Activated T-helper 1 cell treated with Interleukin-2 at 50 U/mL for 16 hours (primary cell): ENCODE measurements at places on chromosomes 3 and 15.

DNA sequence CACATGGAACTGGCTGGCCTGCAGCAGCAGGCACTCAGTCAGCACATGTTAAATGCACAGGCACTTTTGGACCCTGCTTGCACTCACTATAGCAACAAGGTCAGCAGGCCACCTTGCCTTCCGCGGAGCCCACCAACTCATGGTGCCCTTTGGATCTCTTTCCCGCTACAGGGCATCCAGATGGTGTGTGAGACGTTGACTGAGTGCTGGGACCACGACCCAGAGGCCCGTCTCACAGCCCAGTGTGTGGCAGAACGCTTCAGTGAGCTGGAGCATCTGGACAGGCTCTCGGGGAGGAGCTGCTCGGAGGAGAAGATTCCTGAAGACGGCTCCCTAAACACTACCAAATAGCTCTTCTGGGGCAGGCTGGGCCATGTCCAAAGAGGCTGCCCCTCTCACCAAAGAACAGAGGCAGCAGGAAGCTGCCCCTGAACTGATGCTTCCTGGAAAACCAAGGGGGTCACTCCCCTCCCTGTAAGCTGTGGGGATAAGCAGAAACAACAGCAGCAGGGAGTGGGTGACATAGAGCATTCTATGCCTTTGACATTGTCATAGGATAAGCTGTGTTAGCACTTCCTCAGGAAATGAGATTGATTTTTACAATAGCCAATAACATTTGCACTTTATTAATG is 85.0 kb downstream of the TGFBR2 start:
- DNase-seq, result no peak

GRCh38 chr3:25064681-25065080 is 363.4 kb upstream of the RARB start:
- no peak for DNase-seq

- peak; percentile 15 for DNase-seq
Observed at GRCh38 chr15:41772720-41773331, 1.5 kb upstream of the MAPKBP1 start.

- no peak for DNase-seq
Observed at GRCh38 chr15:57263520-57263919, 112.8 kb upstream of the CGNL1 start.

- no peak for DNase-seq
Observed at GRCh38 chr15:38308797-38309196, 56.2 kb downstream of the SPRED1 start.

DNA sequence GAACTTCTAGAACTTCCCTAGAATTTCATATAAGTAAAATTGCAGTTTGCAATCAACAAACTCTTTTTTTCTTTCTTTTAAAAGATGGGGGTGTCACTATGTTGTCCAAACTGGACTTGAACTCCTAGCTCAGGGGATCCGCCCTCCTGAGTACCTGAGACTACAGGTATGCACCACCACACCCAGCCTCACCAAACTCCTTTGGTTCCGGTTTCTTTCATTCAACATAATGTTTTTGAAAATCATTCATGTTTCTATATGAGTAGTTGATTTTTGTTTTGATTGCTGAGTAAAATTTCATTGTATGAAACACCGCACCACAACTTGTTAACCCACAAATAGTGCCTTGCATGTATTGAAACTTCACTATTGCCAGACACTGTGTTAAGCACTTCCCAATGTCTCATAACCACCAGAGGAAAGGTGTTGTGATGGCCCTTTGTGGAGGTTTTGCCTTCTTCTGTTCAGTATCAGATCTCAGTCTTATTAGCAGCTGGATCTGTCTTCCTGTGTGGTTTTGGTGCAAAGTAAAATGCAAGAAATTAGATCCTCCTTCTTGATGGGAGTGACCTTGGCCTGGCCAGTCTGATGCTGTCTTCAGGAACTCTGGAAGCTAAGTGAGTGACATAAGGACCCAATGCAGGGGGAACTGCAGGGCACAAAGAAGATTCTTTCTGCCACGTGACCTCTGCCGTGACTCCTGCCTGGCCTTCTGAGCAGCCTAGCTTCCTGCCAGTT is 78.8 kb upstream of the UBE2E1 start:
- DNase-seq, result no peak

DNA sequence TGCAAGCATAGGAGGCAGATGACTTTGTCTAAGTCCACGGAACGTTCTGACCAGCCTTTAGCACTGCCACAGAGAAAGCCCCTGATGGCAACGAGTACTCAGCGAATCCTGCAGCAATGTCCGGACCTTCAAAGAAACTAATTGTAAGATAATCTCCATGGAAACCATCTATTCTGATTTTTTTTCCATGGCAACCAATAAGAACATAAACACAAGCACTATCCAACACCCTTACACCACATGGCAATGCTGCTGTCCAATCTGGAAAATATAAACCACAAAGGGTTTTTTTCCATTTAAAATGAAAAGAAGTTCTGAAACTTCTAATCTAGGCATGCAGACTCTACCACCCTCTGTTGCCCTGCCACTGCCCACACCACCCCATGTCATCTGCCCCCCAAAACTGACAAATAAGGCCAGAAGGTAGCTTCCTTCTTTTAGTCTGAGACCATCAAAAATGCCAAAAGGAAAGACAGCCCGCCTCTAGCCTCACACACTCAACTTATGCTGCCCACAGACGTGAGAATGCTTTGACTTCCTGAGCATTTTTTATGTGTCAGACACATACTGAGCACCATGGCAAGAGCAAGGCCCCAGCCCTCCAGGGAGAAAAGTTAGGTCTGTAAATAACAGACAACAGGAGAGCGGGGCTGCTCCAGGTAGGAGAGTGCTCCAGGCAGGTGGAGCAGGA is 44.5 kb downstream of the POC1A start:
- DNase-seq, result no peak

DNA sequence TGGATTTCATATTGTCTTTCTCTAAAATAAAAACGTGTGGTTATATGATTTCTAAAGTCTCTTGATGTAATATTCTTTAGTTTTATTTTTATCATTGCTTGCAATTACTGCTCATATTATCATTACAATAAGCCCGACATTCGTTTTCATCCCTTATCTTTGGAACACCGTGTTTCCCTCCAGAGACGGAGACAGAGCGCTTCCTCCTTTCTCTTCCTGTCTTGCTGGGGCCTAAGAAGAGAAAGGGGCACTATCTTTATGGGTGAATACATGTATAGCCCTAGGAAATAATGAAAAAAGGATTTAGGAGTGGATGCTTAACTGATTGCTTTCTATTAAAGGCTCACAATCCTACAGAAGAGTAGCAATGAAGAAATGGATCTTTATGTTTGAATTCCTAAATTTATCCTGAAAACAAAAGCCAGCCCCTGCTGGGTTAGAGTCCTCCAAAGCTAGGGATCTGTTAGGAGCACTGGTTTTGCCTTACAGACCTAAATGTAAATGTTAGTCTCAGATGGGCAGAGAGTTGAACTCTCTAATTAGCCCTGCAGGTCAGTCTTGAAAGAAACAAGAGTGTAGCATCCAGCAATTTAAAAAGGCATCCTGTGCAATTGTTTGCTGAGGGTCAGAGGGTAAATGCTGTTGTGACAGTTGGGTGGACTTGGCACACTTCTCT is 145.1 kb downstream of the TP63 start:
- DNase-seq, result no peak

DNA sequence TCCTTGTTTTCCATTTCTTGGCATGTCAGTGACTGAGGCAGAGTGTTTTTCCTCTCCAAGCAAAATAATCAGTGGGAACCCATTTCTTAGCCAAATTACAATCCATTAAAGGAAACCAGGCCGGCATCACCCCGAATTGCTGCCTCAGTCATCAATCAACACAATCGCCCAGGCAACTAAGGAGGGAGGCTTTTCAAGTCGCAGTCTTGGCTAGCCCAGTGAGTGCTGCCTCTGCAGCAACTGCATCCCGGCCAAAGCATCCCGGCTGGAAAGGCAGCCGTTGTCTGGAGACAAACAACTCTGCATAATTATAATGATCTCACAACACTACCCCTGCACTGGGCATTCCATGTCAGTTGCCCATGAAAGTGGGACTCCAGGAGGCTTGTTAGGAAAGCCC is 213.5 kb upstream of the PRICKLE2 start:
- DNase-seq, result no peak

- DNase-seq, result no peak
Observed at GRCh38 chr3:49121132-49121736, 611 bp upstream of the USP19 start.

DNA sequence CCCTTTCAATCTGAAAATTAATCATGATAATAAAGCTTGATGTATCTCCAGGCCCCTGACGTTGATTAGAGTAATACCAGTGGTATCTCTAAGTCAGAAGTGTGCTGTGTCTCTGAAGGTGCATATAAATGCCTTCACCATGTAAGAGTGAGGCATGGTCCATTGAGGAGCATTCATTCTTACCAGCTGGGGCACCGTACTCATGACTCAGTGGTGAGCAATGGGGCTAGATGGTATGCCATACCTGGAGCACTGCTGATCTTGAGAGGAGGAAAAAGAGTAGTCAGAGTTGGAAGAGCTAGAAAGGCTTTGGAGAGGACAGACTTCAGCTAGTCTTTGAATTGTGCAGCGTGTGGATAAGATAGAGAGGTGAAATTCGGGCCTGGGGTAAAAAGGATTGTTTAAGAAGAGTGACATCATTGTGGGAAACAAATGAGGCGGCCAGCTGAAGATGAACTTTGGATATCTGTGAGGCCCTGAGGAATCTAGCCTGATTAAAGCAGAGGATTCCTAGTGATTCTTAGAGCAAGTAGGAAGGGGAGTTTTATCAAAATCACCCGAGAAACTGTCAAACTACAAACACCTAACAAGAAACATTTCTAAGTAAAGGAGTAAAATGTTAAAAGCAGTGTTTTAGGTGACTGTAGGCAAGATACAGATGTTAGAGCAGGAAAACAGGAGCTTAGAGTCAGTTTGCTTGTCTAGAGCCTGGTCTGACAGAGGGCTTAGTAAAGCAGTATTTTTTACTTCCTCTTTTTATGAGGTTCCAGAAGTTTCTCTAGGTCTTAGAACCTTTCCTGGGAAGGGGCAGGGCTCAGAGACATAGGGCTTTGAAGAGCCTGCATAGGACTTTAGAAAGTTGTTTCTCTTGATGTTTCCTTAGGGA is 13.6 kb downstream of the TMOD3 start:
- DNase-seq, result no peak

DNA sequence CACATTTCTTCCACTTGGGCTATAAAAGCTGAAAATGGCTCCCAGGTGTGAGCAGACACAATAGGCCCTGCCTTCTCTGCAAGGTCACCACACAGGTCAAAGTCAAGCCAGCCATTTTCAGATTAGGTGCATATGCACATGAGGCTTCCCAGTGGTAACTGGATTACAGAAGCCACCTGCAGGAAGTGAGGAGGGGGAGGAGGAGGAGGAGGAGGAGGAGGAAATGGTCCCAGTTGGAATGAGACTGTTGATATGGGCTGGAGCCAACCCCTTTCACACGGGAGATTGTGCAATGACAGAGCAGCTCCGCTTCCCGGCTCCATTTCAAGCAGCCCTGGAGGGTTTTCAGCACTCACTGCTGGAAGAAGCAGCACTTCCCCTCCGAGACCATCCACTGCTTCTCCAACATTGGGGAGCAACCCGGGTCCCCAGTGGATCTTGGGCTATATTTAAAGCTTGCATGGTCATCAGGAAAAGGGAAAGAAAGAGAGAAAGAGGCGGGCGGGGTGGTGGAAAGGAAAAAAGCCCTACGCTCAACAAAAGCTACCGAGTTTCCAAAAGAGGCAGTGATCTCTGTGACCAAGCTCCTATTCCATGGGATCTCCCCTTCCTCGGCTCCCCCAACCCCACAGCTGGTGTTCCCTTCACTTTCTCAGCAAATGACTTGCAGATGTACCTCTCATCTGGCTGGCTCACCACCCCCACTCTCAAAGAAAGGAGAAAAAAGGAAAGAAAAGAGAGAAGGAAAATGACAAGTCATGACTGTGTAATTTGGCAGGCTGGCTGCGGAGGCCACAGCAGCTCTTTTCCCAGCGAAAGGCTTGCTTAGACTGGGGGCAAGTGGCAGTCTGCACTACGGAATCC is 58.3 kb downstream of the LRIG1 start:
- DNase-seq, result no peak

DNA sequence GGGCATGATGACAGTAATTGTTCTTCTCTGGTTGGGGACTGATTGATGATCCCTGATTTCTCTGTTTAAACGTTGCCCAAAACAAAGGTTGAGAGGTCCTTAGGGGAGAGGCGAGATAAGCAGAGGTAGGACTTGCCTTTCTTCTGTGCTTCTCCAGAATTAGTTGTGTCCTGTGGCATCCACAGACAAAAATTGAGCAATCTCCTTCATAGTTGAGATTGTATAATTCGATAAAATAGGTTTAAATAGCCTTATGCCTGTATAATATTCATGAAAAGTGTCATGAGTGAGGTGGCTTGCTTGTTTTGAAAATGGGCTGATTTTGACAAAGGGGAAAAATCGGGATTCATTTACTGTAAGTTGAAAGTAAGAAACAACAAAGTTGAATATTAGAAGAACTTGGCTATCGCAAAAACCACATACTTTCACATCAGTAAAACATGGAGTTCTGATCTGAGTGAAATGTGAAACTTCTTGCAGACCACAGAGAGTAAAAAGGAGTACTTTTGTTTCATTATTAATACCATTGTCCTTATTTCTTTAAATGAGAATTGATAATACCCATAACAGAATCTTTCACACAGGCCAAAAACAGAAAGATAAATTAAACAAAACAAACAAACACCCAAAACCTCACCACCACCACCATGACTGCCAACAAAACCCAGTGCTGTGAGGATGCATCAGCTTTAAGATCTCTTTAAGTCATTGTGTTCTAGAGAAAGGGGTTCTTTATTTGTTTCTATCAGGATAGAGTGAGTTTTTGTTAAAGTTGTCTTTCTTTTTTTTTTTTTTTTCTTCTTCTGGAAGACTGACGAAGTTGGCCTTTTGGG is 155.7 kb downstream of the LPP start:
- DNase-seq, result no peak

GRCh38 chr3:31523543-31523942 is 9.2 kb upstream of the STT3B start:
- no peak for DNase-seq

DNA sequence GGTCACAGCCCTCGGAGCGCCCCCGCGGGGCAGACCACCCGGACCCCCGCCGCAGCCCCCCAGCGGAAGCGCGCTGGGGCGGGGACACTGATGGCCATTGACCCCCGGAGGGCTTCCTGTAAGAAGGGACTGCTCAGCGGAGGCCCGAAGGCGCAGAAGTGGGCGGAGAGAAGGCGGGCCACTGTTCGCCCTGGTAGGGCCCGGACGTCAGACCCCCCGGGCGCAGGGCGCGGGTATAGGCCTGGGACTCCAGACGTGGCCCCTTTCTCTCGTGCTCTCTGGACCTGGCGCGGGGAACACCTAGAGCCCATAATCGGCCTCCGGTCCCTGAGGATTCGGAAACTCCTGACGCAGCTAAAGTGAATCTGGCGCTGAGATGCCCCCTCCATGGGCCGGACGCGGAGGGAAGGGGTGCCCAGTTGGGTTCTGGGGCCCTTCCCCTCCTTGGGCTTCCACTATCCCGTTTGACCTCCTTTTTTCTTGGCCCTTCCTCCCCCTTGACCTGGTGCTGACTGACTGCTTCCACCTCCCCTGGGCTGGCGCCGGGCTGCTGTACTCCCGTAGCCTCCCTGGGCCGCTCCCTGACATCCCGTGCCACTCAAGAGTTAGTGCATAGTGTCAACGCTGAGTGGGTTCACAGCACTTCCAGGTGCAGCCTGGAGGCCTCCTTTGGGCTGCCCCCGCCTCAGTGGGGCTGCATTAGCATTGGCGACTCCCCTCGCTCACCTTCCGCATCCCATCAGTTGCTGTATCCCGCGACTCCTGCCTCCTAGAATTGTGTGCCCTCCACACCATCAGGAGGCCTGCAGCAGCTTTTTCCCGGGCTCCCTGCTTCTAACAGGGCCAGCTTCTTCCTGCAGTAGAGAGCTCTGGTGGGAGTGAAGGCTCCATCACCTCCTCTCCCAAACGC is 694 bp downstream of the ABTB1 start:
- peak; percentile 44 for DNase-seq
